ENCODE measurements at places on chromosomes 12 and 14.

- DNase-seq: no peak
Observed at GRCh38 chr12:46357438-46358324, 14.9 kb downstream of the SLC38A2 start.

- no peak for DNase-seq
Observed at GRCh38 chr12:120079411-120080400, 36.8 kb downstream of the RAB35 start.

- DNase-seq: no peak
Observed at GRCh38 chr12:122403115-122403770, 19.2 kb downstream of the CLIP1 start.

GRCh38 chr12:79844693-79845092 is 90.2 kb downstream of the PPP1R12A start:
- no peak for DNase-seq

GRCh38 chr12:53505086-53505485 is 2.2 kb downstream of the NPFF start:
- DNase-seq: no peak

GRCh38 chr14:104387022-104388010 is 192.2 kb upstream of the C14orf180 start:
- DNase-seq: no peak

- DNase-seq: no peak
Observed at GRCh38 chr12:126027825-126028224, 962.6 kb downstream of the AACS start.

DNA sequence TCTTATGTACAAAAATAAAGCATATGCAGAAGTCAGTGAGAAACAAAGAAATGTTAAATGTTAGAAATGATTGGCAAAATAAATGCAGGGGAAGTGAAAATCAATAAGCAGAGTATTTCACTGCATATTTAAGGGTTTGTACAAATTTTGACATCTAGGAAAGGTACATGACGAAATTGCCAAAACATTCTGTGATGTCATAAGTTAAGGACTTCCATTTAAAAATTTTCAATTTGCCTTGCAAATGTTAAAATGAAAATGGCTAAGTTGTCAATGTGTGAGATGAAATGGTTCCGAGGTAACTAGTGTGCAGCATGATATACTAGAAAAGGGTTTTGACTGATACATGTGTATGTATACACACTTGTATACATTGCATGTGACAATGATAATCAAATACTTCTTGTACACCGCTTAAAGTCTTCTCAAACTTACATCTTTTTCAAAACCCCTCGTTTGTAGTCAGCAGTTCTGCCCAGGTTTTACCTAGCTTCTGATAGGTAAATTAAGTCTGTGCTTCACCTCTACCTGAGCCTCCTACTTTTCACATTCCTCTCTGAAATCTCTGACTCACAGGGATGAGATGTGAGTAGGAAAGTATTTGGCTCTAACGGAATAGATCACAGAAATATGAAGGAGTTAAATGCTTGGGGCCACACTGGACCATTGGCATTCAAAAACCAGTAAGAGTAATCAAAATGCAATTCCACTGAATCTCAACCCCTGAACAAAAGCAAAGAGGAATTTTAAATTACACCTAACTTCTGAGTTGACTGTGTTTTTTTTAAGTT is 442.4 kb upstream of the FOXG1 start:
- no peak for DNase-seq

GRCh38 chr14:56461276-56462275 is 118.0 kb upstream of the TMEM260 start:
- no peak for DNase-seq

DNA sequence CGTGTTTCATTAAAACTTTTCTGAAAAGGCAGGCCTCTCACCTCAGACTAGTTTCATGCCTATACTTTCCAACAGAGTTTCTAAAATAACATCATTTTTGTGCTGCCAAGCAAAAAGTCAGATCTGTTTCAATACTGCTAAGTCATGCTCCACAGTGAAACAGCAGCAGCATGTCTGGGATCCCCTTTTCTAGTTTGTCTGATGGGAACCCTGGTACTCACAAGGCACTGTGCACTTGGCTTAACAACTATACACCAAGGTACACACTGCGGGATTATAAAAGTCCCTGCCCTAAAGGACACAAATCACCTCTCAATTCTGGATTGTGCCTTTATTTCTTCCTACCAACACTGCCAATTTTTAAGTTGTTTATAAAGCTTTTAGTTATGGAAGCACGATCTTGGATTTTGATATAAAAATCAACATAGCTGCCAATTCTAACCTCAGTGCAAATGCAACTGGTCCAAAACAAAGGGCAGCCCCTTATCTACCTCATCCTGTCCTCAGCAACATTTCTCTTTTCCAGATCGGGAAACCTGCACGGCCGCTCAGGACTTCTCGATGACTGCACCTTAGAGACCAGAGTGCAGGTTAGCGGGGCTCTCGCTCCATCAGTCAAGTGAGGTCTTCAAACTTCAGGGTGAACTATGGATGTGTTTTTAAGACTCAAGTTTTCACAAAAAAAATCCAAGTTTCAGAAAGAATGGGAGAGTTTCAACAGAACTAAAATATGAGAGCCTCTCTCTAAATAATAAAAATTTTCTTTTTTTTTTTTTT is 1.7 kb upstream of the EIF5 start:
- no peak for DNase-seq

DNA sequence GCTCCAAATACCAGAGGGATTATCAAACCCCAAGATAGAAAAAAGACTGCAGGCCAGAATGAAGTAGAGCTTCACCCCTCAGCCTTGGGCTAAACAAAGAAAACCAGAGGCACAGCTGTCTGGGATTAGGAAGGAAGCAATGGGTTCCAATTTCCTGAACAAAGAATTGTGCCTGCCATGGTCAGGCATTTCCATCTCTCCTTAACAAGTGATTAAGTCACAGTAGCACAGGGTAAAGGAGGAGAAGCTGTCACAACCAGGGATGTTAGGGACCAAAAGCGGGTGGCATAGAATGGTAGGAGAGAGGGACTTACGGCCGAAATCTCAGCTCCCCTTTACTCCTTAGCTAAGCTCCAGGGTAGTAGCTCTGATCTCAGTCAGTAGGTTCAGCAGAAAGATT is 33.9 kb downstream of the SPTLC2 start:
- DNase-seq: no peak

DNA sequence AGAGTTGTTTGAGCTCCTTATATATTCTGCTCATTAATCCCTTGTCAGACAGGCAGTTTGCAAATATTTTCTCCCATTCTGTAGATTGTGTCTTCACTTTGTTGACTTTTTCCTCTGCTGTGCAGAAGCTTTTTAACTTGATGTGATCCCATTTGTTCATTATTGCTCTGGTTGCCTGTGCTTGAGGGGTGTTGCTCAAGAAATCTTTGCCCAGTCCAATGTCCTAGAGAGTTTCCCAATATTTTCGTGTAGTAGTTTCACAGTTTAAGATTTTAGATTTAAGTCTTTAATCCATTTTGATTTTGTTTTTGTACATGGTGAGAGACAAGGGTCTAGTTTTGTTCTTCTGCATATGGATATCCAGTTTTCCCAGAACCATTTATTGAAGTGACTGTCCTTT is 19.8 kb downstream of the ABCC9 start:
- DNase-seq: no peak

DNA sequence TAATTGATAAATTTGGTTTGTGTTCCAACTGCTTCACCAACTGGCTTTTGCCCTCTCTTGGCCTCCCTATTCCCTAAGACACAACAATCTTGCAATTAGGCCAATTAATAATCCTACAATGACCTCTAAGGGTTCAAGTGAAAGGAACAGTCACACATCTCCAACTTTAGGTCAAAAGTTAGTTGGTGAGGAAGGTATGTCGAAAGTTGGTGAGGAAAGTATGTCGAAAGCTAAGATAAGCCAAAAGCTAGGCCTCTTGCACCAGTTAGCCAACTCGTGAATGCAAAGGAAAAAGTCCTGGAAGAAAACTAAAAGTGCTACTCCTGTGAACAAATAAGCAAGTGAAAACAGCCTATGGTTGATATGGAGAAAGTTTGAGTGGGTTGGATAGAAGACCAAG is 32.6 kb downstream of the EGLN3 start:
- DNase-seq: no peak
